Upper lobe of left lung (tissue), 6 donors: ENCODE measurements at places on chromosomes 3 and 15. TPM values are rescaled to one million over a fixed set of nuclear protein-coding genes. Genes with fewer than 3 reads are reported as not detected.
A peak's percentile ranks its signal among the peaks of the same experiment; 100 is the strongest.

DNA sequence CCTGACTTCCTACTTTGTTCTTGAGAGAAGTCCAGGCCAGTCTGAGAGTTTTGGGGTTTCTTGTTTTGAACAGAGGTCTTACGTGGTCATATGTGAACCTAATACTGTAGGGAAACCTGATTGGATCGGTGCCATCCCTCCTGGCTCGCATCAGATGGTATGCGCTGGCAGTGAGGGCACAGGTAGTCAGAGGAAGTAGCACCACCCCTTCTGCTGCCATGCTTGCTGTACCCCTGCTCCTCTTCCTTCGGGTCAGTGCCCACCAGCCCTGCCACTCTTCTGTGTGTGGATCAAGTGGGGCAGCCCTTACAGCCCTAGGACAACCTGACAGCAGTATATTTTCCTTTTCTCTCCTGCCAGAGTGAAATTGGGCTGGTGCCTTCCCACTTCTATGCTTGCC is 39.7 kb downstream of the CHCHD6 start:
- peaks cover 32% of the 10 kb centered on the region for H3K4me1 ChIP-seq
- no peak overlapping the region for H3K27ac ChIP-seq
- H3K36me3 ChIP-seq: no peaks in the 10 kb centered on the region
- no peak for DNase-seq
- H3K4me3 ChIP-seq: no peak overlapping the region
- H3K27me3 ChIP-seq: no peaks in the 10 kb centered on the region

GRCh38 chr3:2589336-2589969 is 490.8 kb downstream of the CNTN4 start:
- no peaks in the 10 kb centered on the region for H3K36me3 ChIP-seq
- H3K4me3 ChIP-seq: no peak overlapping the region
- no peak for DNase-seq
- H3K4me1 ChIP-seq: no peaks in the 10 kb centered on the region

ARNT2 gene
- 26.9 TPM for total RNA-seq

DNA sequence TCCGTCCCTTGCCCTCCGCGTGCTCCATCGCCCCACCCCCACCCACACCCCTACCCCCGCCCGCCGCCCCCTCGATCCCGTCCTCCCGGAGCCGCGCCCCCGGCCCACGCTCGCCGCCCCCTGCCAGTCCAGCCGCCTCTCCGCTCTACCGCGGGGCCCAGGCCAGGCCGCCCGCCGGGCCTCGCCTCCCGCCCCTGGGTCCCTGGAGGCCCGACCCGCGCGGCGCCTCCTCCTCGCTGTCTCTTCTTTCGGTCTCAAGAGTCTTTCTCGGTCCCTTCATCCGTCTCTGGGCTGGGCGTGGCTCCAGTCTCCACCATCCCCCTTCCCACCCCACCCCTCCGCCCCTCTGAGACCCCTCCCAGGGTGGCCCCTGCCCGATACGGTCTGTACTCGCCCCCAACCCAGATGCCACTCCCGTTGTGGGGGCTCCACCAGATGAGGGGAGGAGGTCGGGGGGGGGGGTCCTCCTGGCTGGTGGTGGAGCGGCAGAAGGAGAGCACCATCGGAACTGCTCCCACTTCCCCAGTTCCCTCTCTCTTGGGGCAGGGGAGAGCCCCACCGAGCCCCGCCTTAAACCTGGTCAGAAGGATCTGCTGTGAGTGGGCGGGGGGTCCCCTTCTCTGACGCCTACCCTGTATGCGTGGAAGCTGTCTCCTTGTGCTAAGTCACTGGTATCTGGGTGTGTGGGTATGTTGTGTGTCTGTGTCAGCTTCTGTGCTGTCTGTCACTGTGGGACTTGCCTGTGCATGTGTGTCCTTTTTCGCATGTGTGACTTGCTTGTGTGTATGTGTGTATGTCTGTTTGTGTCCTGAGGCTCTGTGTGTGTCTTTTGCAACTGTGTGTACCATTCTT is 1.0 kb downstream of the PRKCD start:
- peak overlapping the region; percentile 59 for H3K4me3 ChIP-seq
- peaks cover 39% of the 10 kb centered on the region for H3K4me1 ChIP-seq
- no peaks in the 10 kb centered on the region for H3K27me3 ChIP-seq
- H3K36me3 ChIP-seq: no peaks in the 10 kb centered on the region

GRCh38 chr15:96264351-96264798 is 66.1 kb upstream of the NR2F2 start:
- no peaks in the 10 kb centered on the region for H3K36me3 ChIP-seq
- H3K4me3 ChIP-seq: no peak overlapping the region
- H3K4me1 ChIP-seq: peaks cover 7% of the 10 kb centered on the region

DNA sequence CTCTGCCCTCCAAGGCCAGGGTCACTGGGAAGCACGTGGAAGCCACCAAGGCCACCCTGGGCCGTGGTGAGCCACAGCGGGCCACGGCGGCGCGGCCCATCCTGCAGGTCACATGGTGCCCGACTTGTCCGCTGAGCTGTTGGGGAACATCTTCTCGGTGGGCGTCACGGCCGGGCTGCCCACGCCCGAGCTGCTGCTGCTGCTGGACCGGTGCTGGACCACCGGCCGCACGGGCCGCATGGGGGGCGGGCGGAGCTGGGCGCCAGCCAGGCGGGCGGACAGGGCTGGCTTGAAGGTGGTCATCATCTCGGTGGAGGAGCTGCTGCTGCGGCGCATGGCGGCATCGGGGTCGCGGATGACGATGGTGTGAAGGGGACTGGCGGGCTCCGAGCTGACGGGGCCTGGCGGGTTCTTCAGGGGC is 22.1 kb upstream of the RAD18 start:
- H3K4me1 ChIP-seq: no peaks in the 10 kb centered on the region
- no peak overlapping the region for H3K4me3 ChIP-seq
- no peaks in the 10 kb centered on the region for H3K27me3 ChIP-seq
- no peak overlapping the region for H3K27ac ChIP-seq
- H3K36me3 ChIP-seq: no peaks in the 10 kb centered on the region
- no peak for DNase-seq

DGKG gene
- total RNA-seq: 8.3 TPM

DNA sequence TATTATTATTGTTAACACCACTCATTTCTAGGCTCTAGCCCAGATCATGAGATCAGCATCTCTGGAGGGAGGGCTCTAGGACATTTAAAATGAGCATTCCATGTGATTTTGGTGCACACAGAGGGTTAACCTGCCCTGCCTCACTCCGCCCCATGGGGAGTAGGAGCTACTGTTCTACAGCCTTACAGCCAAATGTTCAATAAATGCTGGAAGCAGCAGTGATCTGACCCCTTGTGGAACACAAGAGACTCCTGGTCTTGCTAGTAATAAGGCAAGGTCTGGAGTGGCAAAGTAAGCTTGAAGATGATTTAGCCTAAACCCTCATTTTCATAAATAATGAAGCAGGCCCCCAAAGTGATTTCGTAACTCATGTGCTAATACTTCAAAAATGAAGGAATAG is 166.4 kb upstream of the EOMES start:
- H3K4me1 ChIP-seq: no peaks in the 10 kb centered on the region
- H3K36me3 ChIP-seq: no peaks in the 10 kb centered on the region
- no peak for DNase-seq
- no peak overlapping the region for H3K27ac ChIP-seq
- no peak overlapping the region for H3K4me3 ChIP-seq
- H3K27me3 ChIP-seq: no peaks in the 10 kb centered on the region

AHSG gene
- not detected for total RNA-seq

GOLGA8S gene
- not detected for total RNA-seq

SYNPR gene
- not detected for total RNA-seq

DNA sequence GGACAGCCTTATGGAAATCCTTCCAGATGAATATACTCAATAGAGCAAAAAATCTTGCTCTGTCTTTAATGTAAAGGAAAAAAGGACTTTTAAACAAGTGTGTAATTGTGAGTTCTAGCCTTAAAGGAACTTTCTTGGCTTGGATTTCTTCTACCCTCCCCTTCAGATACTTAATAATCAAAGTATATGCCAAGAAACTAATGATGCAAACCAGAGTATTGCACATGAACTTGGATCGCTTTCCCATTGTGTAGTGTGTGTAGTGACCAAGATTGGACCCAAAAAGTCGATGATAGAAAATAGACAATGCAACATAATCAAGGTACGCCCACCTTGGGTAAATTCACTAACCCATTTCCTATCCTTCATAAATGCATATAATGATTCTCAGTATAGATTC is 123.8 kb downstream of the TIGIT start:
- DNase-seq: no peak
- H3K4me1 ChIP-seq: peaks cover 20% of the 10 kb centered on the region
- no peaks in the 10 kb centered on the region for H3K27me3 ChIP-seq
- no peaks in the 10 kb centered on the region for H3K36me3 ChIP-seq

- H3K4me1 ChIP-seq: peaks cover 12% of the 10 kb centered on the region
- peak overlapping the region; percentile 39 for H3K27ac ChIP-seq
- no peaks in the 10 kb centered on the region for H3K36me3 ChIP-seq
- H3K27me3 ChIP-seq: no peaks in the 10 kb centered on the region
Measured at GRCh38 chr3:29693863-29694262, 413.0 kb downstream of the RBMS3 start.

DNA sequence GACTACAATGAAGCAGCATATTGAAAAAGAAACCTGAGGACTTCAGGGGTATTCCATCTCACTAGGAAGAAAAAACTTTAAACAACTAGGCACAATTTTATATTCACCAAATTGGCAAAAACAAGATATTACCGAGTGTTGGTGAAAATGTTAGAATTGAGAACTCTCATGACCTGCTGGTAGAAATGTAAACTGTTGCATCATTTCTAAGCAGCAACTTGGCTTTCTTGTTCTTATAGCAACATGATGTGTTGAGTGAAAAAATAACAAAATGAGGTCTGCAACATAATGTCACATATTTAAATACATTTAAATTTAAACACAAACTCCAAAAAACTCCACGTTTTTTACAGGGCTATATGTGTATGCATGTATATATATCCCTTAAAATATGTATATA is 59.0 kb upstream of the SPPL2A start:
- no peaks in the 10 kb centered on the region for H3K36me3 ChIP-seq
- no peak overlapping the region for H3K4me3 ChIP-seq
- H3K4me1 ChIP-seq: no peaks in the 10 kb centered on the region
- no peak for DNase-seq
- no peaks in the 10 kb centered on the region for H3K27me3 ChIP-seq

GRCh38 chr15:33067456-33067855 is 127.1 kb downstream of the FMN1 start:
- DNase-seq: no peak
- peak overlapping the region; percentile 43 for H3K4me3 ChIP-seq
- H3K36me3 ChIP-seq: no peaks in the 10 kb centered on the region
- peaks cover 25% of the 10 kb centered on the region for H3K4me1 ChIP-seq
- peak overlapping the region; percentile 88 for H3K27ac ChIP-seq
- H3K27me3 ChIP-seq: no peaks in the 10 kb centered on the region

GRCh38 chr15:88987934-88988671 is 74.9 kb upstream of the MFGE8 start:
- H3K36me3 ChIP-seq: no peaks in the 10 kb centered on the region
- no peak overlapping the region for H3K27ac ChIP-seq
- no peaks in the 10 kb centered on the region for H3K4me1 ChIP-seq
- DNase-seq: no peak
- H3K27me3 ChIP-seq: no peaks in the 10 kb centered on the region

GOLGA8B gene
- 276 TPM for total RNA-seq

C3orf49 gene
- not detected for total RNA-seq

DNA sequence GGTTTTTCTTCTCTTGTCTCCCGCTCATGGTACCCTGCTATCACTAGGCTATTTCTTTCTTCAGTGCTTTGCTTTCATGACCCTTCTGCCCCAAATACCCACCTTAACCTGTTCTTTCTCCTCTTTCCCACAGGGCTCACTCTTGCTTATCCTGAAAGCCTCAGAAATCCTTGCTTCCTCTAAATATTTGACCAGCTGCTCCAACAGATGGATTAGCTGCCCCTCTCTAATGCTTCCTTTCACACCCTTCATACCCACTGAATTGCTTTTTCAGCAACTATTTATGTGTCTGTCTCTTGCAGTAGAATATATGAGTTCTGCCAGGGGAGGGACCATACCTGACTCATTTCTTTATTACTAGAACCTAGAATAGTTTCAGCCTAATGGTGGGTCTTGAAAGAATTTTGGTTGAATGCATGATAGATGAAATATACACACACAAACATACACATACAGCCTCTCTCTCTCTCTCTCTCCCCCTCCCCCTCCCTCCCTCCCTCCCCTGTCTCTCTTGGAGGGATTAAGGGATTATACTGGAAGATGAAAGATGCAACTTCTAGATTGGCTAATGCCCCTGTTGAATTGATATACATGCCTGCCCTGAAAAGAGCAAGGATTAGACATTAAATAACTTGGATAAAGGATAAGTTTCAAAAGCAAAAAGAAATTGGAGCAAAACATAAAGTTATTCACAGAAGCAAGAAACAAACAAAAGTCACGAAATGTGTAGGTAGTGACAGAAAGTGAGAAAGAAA is 95.0 kb upstream of the GADL1 start:
- H3K27me3 ChIP-seq: no peaks in the 10 kb centered on the region
- no peak overlapping the region for H3K4me3 ChIP-seq
- peaks cover 7% of the 10 kb centered on the region for H3K4me1 ChIP-seq
- no peak overlapping the region for H3K27ac ChIP-seq
- no peaks in the 10 kb centered on the region for H3K36me3 ChIP-seq

GRCh38 chr3:161230621-161231171 is 9.6 kb downstream of the NMD3 start:
- no peak overlapping the region for H3K4me3 ChIP-seq
- DNase-seq: no peak
- H3K27ac ChIP-seq: no peak overlapping the region

- H3K4me1 ChIP-seq: no peaks in the 10 kb centered on the region
- no peaks in the 10 kb centered on the region for H3K27me3 ChIP-seq
- H3K4me3 ChIP-seq: no peak overlapping the region
- H3K36me3 ChIP-seq: no peaks in the 10 kb centered on the region
Measured at GRCh38 chr3:151016478-151016795, 43.9 kb upstream of the CLRN1 start.
